ENCODE measurements at places on chromosomes 1 and 21.

GRCh38 chr1:44994309-44994898 lies 8.0 kb upstream of the EIF2B3 start:
- DNase-seq, result no peak

DNA sequence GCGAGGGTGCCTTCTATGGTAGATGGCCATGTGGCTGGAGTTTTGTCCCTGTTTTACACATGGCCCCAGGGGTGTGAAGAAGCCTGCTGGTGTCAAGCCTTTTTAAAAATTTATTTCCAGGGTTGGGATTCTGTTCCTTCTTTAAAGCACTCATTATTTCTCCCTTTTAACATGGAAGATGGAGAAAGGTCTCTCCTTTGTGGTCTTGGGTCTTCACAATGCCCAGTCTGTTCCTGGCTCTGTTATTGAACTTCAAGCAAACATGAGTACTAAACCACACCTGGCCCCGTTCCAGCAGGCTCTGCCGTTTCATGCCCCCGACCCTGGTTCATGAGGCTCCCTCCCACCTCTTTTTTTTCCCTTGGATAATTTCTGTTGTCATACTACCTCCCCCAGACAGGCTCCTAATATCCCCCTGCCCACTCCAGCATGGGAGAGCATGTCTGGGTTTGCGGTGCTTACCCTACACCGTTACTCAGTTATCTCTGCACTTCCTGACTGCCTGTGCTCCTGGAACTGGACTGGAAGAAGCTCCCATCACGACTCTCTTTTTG lies 121.2 kb upstream of the KIAA0040 start:
- DNase-seq, result no peak

DNA sequence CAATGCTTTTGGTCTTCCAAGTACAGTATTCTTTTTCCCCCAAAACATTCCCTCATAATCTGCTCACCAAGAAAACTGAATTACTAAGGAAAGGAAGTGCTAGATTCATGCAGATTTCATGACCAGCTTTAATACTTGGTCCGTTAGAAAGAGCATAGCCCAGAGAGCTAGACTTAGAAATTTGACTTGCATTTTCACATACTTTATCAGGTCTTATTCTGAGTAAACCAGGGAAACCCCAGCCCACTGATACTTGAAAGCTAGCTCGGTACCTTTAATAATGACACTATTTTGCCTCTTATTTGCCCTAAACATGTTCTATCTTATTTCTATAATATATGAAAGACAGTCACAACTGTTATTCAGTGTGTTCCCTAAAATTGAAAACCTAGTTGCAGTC lies 204.5 kb downstream of the TTLL7 start:
- DNase-seq, result no peak

DNA sequence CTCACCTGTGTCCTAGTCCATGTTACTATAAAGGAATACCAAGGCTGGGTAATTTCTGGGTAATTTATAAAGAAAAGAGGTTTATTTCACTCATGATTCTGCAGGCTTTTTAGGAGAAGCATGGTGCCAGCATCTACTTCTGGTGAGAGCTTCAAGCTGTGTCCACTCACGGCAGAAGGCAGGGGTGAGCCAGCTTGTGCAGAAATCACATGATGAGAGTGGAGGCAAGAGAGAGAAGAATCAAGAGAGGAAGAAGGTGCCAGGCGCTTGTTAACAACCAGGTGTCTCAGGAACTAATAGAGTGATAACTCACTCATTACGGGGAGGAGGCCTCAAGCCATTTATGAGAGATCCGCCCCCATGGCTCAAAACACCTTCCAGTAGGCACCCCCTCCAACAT lies 67.5 kb upstream of the CD34 start:
- DNase-seq, result no peak

GRCh38 chr21:20418353-20418752 lies 579.9 kb upstream of the NCAM2 start:
- no peak for DNase-seq

DNA sequence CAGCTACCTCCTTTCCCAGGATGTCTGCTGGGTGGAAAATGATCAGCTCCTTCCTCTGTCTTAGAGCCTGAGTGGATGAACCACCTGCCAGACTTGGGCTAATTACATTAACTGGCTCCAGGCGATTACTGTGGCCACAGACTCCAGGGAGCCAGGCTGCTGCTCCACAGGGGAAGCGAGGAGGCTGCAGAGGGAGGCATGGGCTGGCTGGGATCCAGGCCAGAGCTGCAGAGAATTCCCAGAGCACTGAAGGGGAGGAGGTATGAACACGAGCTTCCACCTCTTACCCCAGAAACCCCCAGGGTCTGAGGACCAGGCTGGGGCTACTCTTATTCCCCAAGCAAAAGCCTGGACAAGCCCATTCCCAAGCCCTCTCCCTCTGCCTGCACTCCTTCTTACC lies 136.0 kb upstream of the KLHDC7A start:
- no peak for DNase-seq

- DNase-seq, result no peak
These were observed 42.0 kb upstream of the UBE2U start for GRCh38 chr1:64161357-64161941.

- DNase-seq, result no peak
These were observed 112.8 kb downstream of the RIPK4 start for GRCh38 chr21:41653954-41654491.

GRCh38 chr1:233993651-233994050 lies 89.2 kb downstream of the SLC35F3 start:
- no peak for DNase-seq

DNA sequence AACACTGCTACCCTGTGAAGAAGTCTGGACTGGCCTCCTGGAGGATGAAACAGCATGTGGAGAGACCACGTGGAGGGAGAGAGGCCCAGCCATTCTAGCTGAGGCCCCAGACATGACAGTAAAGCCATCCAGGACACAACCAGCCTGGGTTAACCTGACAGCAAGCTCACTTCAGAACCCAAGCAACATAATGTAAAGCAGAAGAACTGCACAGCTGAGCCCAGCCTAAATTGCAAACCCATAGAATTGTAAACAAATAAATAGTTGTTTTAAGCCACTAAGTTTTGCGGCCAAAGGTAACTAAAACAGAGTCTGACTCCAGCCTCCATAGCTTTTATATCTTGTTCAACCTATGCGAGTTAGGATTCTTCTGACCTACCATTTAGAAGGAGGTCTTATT lies 97.2 kb upstream of the L1TD1 start:
- DNase-seq, result no peak

DNA sequence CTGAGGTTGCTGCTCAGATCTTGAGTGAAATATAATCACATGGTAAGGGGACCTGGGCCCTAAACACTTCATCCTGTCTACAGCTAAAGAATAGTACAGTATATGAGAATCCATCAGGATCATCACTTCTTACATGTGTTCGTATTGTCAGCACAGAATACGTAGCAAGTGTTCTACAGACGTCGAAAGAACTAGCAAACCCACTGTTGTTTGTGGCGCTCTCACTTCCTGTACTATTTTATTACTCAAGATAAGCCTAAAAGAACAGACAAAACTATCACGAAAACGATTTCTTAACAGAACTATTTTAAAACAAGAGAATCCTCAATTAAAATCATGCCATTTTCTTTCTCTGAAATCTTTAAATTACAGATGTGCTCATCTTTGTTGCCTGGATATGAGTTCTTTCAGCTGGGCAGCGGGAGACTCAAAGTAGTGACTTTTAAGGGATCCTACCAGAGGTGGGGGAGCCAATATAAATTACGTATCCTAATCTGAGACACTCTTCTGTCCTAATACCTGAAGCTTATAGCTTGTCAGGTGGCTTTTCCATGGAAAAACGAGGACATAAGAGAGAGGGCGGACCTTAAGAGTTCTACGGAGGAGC lies 724 bp downstream of the ST7L start:
- peak; percentile 27 for DNase-seq

DNA sequence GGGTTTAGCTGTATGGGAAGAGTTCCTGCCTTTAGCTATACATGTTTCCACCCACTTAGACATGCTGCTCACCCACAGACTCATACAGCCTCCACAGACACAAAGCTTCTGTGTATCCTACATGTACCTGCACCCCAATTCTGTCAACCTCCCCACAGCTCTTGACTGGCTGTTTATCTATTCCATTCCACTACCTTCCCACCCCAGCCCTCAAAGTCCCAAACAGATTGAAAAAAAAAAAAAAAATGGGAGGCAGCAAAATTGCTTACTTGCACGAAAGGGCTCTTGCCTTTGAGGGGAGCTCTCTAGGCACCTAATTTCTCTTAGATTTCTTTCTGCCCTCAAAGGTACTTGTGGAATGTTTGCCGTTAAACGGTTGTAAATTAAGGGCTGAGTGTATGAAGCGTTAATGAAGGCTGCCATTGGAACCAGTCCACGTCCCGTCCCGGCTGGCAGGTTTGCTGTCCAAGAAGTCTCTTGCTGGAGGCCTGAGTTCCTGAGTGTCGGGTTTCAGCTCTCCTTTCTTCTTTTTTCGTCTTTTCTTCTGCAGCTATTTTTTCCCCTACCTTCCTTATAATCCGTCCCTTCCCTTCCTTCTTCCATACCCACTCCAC lies 43.6 kb downstream of the PBX1 start:
- DNase-seq, result no peak

GRCh38 chr1:9404117-9404914 lies 111.6 kb downstream of the SPSB1 start:
- no peak for DNase-seq

DNA sequence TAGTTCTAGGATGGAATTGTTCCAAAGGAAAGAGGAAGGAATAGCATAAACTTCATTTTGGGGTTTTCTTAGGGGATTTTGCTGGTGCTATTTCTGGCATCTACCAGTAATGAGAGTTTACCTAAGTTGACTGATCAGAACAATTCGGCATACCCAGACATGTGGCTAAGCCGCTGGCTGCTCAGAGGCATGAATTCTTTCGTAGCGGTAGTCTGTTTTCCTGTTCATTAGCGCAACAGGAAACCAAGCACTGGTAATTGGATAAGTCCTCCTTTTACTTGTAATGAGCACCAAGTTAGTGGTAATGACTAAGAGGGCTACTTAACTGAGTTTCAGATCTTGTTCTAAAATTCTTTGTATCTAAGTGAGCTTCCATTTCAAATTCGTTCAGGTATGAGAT lies 38.6 kb downstream of the C21orf91 start:
- peak; percentile 48 for DNase-seq

- no peak for DNase-seq
These were observed 276.7 kb downstream of the PTPRC start for GRCh38 chr1:198915327-198916231.

GRCh38 chr1:27889506-27889905 lies 17.2 kb downstream of the THEMIS2 start:
- no peak for DNase-seq

GRCh38 chr1:91806769-91807700 lies 78.9 kb downstream of the TGFBR3 start:
- DNase-seq, result no peak

DNA sequence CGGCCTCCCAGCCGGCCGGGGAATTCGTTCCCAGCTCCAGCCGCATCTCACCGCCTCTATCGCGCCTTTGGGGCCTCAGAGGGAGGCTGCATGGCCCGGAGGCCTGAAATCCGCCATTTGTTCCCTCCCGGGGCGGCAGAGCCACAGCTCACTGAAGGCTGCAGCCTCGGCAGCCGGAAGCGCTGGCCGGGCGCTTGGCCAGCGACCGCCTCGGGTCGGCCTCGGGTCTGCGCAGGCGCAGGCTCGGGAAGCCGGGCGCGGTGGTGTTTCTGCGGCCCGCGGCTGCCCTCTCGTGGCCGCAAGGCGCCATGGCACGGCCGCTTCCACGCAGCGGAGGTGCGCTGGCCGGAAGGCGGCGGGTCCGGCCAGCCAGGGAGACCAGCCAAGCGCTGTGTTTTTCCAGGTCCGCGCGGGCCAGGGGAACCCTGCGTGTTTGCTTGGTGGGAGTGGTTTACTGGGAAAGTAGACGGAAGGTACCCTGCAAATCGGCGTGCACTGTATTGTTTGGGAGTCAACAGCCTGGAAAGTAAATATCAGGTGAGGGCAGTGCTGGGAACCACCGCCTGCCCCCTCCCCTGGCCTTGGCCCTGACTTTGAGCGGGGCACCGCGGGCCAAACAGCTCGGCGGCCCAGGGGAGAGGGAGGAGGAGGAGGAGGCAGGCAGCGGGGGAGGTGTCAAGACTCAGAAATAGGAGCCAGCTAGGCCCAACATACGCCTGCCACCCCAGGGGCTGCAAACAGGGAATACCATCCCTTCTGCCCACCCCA lies 52.7 kb upstream of the CD34 start:
- peak; percentile 85 for DNase-seq

- no peak for DNase-seq
These were observed at the start of gene SPRTN for GRCh38 chr1:231338270-231339128. TSS of gene SPRTN (plus strand) at chr1:231338293. CDS start at chr1:231338384, 91 bp downstream.

DNA sequence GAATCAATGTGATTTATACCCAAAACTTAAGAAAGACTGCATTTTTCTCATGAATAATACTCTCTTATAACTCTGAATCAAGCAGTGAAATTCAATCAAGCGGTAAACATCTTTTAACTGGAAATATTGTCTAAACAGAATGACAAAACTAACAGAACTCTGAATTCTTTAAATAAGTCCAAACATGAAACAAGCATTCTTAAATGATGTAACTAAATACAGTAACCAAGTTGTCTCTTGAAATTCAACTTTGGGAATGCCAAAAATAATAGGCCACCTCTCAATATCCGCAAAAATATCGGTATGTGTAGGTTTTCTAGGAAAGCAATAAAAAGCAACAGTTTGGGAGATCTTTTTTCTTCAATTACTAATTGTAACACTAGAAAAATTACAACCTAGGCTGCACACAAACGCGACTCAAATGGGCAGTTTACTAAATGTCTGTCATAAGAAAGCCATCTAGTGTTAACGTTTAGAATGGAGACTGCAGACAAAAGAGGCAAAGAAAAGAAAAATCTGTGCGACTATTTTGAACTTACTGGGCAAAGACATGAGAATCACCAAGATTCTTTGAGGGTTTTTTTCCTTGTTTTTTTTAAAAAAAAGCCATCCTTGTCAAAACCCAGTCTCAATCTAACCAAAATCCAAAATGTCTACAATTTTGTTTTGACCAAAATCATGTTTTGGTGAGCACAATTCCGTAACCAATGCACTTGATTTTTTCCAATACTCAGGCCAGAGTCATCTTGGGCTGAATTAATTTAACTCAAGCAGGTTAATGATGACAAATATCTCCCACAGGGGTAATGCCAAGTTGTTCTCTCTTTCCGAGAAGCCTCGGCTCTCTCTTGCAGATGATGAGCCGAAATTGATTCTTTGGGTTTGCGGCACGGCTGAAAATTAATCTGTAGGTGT lies 1.3 kb downstream of the SIPA1L2 start:
- DNase-seq, result no peak

DNA sequence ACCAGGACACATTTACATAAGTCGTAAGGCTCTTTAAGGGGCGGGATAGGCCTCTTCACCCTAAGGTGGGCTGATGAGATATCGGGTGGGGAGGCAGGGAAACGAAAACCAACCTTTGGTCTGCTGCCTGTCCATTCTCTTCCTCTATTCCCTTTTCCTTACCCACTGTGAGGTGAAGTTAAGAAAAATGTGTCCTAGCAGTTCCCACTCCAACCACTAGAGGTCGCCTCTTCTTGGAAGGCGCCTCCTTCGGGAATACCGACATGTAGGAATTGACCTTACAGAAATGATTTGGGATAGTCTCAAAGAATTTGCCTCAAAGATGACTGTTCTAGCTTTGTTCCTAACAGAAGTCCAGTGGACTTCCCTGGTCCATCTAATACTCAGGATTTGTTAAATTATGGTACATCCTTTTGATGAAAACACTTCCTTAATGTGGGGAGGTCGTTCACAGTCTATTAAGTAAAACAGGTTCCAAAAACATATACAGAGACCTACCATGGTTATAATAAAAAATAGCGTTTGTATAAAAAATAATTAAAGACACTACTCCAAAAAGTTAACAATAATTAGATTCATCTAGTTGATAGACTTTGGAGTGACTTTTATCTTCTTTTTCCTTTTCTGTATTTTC lies 14.1 kb downstream of the AZIN2 start:
- DNase-seq, result no peak

- DNase-seq, result peak; percentile 24
These were observed 505 bp upstream of the GNPAT start for GRCh38 chr1:231240531-231240882.
